ENCODE measurements at places on chromosomes 16 and 17.

GRCh38 chr16:17313085-17313611 lies 157.6 kb downstream of the XYLT1 start:
- DNase-seq = no peak

- DNase-seq = peak; percentile 2
Observed at GRCh38 chr17:79741751-79742588, 11.2 kb downstream of the ENPP7 start.

GRCh38 chr16:11836650-11837244 lies 14.6 kb downstream of the RSL1D1 start:
- DNase-seq = no peak

- DNase-seq = no peak
Observed at GRCh38 chr16:58426966-58427365, 34.7 kb downstream of the GINS3 start.

GRCh38 chr17:75442168-75443103 lies 14.0 kb upstream of the TMEM94 start:
- DNase-seq = no peak

- DNase-seq = no peak
Observed at GRCh38 chr17:82937411-82938371, 97.9 kb upstream of the ZNF750 start.

GRCh38 chr16:48619547-48619946 lies 9.6 kb upstream of the N4BP1 start:
- no peak for DNase-seq
